Activated T-cell treated with anti-CD3 and anti-CD28 coated beads for 48 hours (primary cell): ENCODE measurements at places on chromosomes 1 and 21.

DNA sequence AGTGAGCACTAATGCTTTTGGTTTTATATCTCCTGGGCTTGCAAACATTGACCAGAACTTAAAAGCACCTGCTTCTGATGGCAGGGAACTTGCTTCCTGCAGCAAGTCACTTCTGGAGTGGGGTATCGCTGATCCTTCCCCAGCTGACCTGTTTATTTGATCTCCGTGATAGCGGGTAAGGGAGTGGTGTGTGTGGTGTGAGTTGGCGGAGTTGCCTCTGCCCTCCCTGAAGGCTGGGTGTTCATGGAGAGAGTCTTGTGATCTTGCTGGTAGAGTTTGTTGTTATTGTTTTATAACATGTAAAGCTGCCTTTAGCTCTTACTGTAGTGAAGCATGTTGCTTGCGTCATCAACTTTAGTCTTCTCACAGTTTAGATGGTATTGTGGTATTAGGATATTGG lies 3.9 kb downstream of the MFN2 start:
- no peak for DNase-seq

DNA sequence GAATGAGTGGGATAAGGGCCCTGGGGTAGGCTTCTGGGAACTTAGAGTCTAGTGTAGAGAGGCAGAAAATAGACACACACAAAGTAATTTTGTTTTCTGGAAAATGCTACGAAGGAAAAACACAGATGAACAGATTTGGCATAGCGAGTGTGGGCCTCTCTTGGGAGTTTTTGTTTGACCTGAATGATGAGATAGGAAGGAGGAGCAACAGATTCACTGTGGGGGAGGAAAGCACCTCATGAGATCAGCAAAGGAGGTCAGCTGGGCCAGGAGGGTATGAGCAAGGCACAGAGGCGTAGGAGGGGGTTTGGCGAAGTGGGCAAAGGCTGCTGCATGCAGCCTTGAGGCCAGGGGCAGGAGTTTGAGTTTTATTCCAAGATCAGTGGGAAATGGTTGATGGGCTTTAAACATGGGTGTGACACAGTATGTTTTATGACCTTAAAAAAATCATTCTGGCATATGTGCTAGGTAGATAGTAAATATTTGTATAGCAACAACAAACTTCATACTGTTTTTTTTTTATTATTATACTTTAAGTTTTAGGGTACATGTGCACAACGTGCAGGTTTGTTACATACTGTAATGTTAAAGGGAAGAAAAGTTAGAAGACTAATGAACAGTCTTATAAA lies 57.9 kb downstream of the FGGY start:
- DNase-seq, result no peak

DNA sequence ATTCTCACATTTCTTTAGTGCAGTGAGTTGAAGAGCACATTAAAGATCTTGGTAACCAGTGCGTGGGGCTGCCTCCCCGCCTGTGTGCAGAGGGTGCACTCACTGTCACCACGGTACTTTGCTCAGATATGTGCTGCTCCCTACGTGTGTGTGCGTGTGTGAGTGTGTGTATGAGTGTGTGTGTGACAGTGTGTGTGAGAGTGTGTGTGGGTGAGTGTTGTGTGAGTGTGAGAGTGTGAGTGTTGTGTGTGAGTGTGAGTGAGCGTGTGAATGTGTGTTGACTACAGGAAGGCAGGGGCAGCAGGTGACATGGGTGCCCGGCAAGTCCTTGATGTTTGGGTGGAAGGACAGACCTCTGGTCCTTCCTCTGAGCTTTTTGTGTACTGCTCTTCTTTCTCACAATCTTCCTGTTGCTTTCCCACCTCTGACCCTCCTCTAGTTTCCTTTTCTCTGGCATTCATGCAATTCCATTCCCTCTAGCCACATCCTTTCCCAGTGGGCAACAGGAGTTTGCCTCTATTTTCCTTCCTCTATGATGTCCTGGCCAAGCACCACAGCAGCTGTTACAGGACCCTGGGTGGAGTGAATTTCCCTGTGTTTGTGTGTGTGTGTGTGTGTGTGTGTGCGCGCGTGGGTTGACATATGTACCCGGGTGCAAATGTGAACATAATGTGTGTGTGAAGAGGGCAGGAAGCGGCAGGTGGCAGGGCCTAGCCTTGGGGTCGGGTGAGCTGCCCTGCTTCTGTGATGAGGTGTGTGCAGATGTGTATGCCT lies 19.8 kb downstream of the LHX4 start:
- no peak for DNase-seq

DNA sequence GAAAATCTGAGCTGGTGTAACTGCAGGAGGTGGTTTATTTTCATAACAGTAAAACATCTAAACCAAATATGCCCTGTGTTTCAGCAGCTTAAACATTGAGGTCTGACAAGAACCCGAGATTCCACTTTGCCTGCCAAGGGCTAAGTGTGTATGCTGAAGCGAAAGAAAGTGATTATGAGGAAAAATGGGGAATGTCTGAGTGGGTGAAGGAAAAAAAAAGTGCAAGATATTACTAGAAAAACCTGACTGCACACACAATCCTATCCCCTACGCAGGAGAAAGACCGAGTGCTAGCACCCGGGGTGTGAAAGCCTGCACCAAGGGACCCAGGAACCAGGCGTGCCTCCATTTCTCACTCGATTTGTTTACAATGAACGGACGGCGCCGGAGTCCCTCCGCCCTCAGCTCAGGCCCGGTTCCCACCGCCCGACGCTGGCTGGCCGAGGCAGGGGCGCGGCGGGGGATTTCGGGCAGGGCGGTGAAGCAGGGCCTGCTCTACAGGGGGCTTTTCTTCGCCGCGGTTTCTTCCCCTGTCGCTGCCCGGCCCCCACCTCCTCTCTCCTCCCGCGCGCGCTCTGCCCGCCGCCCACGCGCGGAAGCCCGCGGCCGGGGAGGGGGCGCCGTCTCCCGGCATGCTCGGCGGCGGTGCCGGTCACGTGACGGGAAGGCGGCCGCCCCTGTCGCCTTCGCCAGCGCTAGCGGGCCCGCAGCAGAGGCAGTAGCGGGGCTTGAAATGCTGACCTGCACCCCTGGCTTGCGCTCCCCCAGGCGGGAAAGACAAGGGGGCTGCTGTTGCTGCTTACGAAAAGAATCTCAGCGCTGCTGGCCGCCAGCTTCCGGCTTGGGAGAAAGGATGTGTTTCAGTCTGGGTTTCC lies 35.9 kb downstream of the ITPKB start:
- DNase-seq, result peak; percentile 83

- DNase-seq, result no peak
These were observed 262.0 kb downstream of the TNR start for GRCh38 chr1:175481126-175482070.

GRCh38 chr1:52693843-52694242 lies 4.3 kb downstream of the COA7 start:
- DNase-seq, result no peak

DNA sequence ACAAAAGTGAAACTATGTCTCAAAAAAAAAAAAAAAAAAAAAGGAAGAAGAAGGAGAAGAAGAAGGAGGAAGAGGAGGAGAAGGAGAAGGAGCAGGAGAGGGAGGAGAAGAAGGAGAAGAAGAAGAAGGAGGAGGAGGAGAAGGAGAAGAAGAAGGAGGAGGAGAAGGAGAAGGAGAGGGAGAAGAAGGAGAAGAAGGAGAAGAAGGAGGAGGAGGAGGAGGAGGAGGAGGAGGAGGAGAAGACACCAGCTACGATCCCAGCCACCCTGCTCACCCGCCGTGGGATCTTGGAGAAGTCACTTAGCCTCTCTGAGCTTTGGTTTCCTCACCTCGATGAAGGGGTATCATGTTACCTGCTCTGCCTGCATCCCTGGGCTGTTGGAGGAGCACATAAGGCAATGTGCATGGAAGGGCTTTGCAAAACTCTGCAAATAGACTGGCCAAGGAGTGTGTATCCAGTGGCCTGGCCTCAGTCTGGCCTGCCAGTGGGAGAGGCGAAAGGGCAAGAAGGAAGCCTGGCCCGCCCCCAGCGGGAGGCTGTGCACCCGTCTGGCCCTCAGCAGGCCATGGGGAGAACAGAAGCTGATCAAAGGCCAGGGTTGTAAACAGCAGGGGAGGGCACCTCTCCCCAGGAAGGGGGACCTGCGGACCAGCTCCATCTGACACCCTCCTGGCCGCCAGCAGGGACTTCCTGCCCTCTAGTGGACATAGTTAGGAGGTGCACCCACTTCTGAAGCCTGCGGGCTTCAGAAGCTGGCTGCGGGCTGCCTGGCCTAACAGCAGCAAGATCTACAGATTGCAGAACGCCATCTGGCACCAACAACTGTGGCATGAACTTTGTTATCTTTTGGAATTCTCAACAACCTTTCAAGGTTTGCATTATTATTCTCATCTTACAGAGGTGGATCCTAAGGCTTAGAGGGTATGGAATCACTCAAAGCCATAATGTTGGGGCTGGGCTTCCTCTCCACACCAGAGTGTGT lies 19.2 kb upstream of the CDK18 start:
- DNase-seq, result peak; percentile 59

GRCh38 chr21:15164273-15164672 lies 99.5 kb upstream of the NRIP1 start:
- no peak for DNase-seq

GRCh38 chr1:225534135-225534534 lies 106.3 kb upstream of the LBR start:
- DNase-seq, result no peak

DNA sequence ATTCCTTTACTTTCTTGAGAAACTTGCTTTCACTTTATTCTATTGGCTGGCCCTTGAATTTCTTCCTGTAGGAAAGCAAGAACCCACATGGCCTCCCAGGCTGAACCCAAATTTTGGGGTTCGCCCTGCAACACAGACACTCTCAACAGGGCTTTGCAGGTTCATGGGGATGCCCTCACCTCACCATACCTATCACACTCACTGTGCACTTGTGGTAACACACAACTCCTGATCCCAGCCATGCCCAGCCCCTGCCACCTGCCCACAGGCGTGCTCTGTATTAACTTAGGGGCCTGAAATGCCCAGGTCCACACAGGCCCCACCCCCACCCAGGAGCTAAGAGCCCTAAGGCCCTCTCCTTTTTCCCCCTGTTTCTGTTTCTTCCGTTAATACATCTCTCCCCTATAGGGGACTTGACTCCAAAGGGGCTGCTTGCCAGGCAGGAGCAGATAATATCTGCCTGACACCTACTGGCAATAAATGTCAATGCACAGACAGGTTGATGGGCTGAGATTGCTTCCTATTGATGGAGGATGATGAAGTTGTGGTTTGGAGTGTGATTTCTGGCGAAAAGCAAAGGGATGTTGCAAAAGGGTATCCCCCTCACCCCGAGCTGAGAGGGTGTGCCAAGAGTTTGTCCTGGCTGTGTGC lies 171.5 kb downstream of the AJAP1 start:
- no peak for DNase-seq

DNA sequence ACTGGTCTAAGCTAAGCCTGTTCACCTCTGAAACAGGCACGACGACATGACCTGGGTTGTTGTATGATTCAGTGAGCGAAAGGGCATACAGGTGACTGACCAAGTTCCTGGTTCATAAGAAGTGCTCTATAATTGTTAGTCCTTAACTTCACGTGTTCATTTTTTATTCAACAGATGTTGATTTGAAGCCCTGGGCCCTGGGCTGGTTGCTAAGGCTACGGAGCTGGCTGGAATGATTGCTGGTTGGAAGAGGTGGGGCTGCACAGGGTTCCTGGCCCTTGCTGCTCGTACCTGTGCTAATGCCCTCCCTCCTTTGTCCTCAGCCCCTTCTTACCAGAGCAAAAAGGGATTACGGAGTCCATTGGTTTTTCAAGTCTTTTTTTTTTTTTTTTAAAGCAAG lies 111.3 kb upstream of the CSF3R start:
- DNase-seq, result no peak

- DNase-seq, result no peak
These were observed 388.0 kb downstream of the PLPP3 start for GRCh38 chr1:56191369-56191768.

DNA sequence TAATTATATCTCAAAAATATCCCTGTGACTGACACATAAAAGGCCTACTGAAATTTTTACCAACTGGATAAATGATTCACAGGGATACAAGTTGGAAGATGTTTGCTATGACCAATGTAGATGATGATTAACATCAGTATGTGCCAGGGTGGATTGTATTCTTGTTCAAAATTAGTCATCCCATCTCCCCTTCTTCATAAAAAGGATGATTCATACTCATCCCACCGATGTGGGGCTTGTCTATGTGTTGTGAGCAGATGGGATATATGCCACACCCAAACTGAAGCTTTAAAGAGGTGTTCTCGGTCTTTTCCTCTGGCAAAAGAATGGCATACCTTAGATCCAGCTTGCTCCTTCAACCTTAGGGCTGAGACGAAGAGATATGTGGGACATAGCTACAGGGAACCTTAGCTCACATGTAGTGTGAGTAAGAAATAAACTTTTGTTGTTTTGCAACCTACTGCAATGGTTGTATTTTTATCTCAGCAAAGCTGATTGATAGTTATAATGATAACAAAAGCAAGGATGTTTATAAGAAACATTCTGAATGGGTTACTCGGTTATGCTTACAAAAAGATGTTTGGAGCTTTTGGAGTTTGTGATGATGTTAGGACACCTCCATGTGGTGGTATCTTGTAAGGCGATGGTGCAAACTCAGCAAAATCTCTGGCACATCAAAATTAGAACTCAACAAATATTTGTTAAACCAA lies 29.4 kb downstream of the SPATA17 start:
- DNase-seq, result no peak

- no peak for DNase-seq
These were observed 44.4 kb downstream of the TRMT1L start for GRCh38 chr1:185112356-185112755.

DNA sequence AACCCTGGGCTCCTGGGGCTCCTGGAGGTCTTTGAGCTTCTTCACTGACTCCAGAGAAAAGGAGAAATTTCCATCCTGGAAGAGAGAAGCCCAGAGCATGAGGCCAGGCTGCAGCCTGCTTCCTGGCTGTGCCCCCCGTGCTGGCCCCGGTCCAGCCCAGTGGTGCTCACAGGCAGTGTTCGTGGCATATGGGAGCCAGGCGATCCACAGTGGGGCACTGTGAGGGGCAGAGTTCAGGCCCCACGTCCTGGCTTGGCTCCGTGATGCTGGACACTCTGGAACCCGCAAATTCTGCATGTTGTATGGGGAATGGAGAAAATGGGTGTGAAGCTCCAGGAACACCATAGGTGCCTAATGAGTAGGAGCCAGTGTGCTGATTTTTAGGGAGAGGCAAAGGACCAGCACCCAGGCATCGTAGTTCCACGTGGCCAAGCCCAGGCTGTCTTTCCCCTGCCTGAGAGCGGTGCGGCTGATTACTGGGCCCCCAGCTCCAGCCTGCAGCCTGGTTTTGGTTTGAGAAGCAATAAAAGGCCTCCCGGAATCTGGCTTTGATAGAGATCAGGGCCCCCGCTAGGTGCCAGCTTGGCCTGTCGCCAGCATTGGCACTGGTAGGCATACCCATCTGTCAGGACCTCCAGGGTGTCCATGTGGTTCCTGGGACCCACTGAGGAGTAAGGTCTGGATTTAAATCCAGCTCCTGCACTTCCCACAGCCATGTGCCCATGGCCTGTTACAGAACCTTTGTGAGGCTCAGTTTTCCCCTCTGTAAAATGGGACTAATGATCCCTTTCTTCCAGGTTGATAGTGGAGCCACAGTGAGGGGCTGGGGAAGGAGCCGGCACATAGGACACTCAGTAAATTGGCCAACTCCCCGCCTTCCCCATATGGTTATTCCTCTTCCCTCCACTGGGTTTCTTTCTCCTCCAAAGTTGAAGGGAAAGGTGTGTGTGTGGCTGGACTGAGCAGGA lies 725 bp downstream of the GUCA2A start:
- no peak for DNase-seq
